Activated T-cell treated with anti-CD3 and anti-CD28 coated beads for 48 hours (primary cell): ENCODE measurements at places on chromosomes 6 and 20.

DNA sequence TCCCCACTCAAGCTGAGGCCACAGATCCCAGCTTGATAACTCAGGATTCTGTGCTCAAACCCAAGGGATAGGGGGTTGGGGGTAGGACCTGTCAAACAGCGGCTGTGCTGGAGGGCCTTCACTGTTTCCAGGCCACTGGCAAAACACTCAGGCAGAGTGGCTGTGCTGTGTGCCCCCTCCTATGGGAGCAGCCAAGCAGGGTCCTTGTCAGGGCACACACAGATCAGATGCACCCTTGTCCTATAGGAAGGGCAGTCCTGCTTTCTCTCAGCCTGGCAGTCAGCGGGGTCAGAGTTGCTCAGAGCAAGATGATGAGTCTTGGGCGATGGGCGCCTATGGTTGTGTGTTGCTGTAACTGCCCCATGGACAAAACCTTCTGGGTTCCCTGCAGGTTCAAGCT is 554.8 kb downstream of the TBC1D32 start:
- no peak for DNase-seq

DNA sequence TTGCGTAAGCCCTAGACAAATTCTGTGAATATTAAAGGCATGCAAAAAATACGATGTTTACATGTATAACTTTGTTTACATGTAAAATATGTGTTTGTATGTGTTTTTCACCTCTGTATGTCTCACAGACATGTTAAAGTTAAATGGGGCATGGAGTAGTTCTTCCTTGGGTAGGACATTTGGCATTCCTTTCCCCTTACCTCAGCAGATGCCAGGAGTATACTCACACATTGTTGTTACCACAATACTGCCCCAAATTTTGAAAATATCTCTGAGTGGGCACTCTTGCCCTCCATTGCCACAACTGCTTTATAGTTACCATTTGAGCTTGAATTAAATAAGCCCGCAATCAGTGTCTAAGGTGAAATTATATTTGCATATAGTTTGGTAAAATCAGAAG is 147.5 kb downstream of the MYO6 start:
- DNase-seq, result no peak

DNA sequence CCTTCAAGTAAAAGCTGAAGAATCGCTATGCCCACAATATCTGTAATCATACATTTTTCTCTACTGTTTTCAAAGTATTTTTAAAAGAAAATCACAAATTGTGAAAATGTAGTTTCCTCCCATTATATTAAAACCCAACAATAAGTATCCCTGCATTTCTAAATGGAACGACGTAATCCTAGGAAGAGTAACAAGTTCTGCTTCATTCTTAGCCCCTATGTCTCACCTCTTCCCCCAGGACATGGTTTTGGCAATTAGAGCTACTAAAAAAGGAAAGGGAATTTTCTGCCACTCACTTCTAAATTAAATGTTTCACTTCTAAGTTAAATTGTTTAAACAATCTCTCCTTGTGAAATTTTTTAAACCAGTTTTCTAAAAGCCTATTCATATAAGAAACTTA is 47.4 kb downstream of the TBPL1 start:
- DNase-seq, result no peak

- DNase-seq, result no peak
Observed at GRCh38 chr20:60482221-60483008, 524.2 kb downstream of the CDH26 start.

- no peak for DNase-seq
Observed at GRCh38 chr20:53875452-53875851, 194.9 kb downstream of the BCAS1 start.
